Central memory CD4-positive, alpha-beta T cell (primary cell): ENCODE measurements at places on chromosomes 4 and X.

- no peak for DNase-seq
These were observed 209.8 kb downstream of the RTL9 start for GRCh38 chrX:110568441-110568840.

GRCh38 chr4:185758807-185759206 lies 53.2 kb downstream of the SORBS2 start:
- no peak for DNase-seq

DNA sequence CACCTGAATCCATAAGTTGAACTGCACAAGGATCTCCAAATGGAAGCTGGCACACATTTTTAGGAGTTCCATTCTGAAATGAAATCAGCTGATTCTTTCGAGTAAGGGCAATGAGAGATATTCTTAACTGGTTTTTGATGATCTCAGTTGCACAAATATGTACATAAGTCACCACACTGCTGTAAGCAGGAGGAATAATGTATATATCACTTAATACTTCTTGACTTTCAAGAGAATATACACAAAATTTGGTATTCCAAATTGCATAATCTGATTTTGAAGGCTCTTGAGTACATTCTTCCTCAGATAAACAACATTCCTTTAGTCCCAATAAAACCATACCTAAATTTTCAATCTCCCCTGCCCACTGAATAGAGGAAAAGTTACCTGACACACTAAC lies 8.2 kb downstream of the FANCB start:
- no peak for DNase-seq

- DNase-seq: no peak
These were observed 514.9 kb upstream of the LCORL start for GRCh38 chr4:18536428-18536827.

DNA sequence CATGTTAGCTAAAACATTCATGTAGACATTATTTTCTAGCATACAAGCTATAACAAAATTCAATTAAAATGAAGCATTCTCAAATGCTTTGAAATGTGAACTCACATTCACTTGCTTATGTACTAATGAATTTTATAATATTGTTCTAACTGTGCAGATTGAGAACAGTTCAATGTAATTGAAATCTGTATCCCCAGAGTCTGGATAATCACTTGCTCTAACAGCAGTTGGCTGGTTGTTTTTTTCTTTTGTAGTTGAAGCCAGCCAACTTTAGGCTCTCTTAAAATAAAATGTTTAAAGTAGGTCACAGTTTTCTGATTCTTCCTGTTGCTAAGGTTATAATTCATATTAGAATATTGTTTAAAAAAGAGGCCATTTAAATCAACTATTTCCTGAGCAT lies 438.9 kb downstream of the NAF1 start:
- DNase-seq: no peak

DNA sequence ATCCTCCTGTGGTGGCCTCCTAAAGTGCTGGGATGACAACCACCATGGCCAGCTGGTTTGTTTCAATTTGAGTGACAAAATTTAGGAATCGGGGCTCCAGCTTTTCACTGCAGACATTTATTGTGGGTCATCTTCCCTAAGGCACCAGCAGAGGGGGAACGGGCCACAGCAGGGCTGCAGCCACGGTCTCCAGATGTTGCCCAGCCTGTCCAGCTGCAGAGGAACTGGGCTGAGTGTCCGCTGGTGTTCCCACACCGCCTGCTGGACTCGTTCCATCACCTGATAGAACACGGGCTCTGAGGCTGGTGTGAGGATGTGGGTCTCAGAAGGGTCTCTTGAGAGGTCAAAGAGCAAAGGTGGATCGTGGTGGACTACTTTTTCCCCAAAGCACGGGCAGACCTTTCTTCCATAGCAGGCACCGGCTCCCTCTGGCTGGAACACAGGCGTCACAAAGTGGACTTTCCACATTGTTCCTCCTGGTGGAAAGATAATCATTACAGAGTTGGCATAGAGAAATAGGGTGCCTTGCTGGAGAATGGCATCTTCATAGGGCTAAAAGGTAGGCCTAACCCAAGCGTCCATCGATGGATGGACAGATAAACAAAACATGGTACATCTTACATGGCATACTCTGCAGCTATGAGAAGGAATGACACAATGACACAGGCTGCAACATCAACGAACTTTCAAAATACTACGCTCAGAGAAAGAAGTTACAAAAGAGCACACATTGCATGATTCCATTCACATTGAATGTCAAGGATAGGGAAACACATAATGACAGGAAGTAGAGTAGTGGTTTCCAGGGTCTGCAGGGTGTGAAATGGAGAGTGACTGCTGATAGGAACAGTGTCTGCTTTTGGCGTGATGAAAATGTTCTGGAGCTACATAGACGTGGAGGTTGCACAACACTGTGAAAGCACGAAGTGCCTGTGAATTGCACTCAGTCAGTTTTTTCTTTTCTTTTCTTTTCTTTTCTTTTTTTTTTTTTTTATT lies 5.9 kb upstream of the ARSD start:
- no peak for DNase-seq

GRCh38 chr4:152690706-152691651 lies 11.2 kb upstream of the TMEM154 start:
- DNase-seq: no peak

GRCh38 chr4:165518024-165518616 lies 139.3 kb downstream of the CPE start:
- DNase-seq: no peak

DNA sequence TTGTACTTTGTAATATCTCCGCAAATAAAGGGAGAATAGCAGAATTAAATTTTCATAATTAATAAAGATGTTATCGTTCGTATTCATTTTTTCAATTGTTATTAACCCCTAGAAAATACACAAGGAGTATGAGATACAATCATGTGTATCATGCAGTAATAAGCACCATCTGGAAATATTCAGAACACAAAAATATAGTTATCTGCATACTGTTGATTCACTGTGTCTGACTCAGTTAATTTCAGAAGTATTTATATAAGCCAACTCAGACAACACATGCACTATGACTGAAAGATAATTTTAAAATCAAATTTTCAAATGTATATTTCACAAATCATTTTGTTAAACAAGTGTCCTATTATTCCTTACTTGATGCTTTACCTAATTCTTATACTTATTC lies 1954.8 kb downstream of the ARAP2 start:
- DNase-seq: no peak

- DNase-seq: no peak
These were observed 36.3 kb downstream of the ING2 start for GRCh38 chr4:183541010-183541751.

DNA sequence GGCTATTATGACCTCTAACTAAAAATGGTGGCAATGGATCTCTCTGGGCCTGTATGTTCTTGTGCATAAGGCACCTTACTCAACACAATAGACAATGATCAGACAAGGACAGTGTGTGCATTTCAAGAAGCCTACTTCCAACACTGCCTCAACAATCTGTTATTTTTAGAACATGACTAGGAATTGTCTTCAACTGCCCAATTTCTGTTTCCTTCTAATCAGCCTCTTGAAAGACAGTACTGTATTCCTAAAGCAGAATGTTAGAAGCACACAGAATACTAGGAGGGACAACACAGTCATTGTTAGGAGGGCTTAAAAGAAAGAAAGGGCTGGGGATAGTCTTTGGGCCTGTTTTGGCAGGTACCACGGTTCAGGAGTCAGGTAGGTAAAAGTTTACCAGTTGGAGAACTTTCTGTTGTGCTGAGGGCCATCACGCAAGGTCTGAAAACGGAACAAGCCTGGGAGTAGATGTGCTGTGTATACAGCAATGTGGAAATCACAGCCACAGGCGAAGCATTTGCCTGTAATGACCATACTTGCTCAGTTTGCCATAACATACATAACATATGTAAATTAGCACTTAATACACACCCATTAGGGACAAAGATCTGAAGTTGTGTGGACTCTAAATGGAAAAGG lies 100.8 kb upstream of the ATXN3L start:
- no peak for DNase-seq

DNA sequence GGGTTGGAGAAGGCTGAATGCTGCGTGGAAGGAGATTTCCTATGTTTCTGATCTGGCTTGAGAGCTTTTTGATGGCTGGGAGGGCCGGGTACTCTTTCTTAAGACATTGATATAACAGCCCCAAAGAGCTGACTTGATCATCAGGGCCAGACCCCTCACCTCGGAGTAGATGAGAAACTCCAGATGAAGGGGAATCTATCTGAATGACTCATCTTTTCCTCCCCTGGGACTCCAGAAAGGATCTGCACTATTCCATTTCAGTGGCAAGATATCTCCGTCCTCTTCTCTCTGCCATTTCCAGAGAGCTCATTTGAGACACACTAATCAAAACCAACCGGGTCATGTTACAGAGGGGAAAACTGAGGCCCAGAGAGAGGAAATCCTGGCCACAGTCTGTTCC lies 92.9 kb upstream of the MSX1 start:
- DNase-seq: no peak

GRCh38 chrX:18491587-18492340 lies 66.4 kb downstream of the CDKL5 start:
- DNase-seq: no peak

DNA sequence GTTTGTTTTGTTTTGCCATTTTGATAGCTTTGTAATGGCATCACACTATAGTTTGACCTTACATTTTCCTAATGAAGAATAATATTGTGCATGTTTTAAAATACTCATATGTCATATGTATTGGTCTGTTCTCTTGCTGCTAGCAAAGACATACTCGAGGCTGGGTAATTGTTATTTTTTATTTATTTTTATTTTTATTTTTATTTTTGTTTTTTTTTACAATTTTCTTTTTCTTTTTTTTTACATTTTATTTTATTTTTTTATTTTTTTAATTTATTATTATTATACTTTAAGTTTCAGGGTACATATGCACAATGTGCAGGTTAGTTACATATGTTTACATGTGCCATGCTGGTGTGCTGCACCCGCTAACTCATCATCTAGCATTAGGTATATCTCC lies 104.6 kb upstream of the GRID2 start:
- no peak for DNase-seq

DNA sequence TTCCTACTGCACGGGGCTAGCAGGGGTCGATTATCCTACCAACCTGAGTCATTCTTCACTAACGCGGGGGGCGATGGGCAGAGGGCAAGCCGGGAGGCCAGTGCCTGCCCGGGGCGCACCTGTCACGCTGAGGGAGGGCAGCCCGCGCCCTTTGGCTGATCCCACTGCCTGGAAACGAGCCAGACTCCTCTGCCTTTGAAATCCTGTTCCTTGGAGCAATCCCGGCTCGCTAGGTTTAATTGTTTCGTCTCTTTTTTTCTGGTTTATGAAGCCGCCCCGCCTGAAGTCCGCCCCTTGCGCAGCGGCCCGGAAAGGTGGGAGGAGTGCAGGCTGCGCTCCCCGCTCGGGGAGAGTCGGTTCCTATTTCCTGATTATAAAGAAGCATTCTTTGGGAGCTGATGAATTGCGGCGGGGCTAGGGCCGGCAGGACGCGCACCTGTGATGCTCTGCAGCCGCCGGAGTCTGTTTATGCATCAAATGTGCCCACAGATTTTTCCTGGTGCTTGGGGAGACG lies 484.2 kb downstream of the BCOR start:
- DNase-seq: no peak

DNA sequence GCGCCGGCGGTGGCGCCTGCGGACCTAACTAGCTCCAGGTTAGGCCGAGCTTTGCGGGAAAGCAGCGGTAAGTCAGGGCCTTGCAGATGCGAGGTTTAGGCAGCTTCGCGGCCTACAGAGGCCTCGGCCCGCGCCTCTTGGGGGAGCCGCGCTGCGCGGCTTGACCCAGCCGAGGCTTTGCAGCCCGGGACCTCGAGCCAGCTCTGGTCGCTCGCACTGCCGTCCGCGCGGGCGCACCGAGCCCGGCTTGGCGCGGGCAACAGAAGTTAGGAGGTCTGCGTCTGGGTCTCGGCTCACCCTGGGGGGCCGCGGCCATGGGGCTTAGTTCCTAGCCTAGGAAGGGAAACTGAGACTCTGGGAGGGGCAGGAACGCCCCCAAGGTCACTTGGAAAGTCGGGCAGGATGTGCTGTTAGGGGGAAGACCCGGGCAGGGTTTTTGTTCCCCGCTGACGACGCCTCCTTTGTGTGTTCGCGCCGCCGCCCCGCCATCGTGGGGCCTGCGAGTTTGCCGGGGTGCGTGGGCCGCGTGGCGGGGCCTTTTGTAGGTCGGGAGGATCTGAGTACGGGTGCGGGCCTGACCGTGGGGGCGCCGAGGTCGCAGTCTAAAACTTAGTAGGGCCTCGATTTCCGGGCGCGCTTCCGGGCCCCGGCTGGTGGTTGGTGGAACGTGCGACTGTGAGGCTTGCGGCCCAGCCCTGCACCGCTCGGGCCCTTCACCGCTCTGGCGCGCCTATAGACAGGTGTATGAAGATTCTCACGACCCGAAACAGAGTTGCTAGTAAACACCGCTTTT lies 482 bp downstream of the RNF4 start:
- DNase-seq: peak; percentile 79

GRCh38 chrX:38939067-38939466 lies 137.8 kb downstream of the MID1IP1 start:
- no peak for DNase-seq

DNA sequence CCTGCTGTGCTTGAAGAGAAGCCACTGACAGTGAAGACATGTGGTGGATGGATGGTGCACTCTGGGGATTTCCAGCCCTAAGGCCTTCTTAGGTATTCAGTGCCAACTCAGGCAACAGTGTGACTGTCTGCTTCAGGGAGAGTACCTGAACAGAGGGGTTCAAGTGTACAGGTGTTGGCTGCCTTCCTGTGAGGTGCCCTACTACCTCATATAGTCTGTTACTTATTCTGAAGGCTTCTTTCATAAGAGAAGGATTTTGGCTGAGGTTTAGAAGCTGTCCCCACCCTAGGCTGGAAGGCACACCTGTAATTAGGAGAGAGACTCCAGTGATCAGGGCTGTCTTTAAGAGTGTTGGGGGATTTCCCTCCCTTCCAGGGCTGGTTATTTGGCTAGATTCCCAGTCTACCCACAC lies 1.8 kb downstream of the FTHL17 start:
- no peak for DNase-seq

DNA sequence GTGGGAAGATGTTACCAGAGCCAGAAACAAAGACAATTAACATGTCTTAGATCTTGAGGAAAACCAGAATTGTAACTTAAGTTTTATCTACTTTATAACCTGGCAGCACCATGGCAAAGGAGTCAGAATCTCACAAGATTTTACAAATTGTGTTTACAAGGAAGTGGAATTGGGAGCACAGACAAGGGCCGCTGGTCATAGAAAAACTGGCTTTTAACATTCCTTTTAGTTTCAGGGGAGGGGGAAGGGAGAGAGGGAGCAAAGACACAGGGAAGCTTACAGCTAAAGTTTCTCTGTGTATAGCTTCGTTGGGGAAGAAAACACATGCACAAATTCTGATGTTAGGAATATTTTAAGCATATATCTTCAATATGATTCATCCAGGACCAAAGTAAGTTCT lies 10.3 kb upstream of the UGT2B11 start:
- DNase-seq: no peak

DNA sequence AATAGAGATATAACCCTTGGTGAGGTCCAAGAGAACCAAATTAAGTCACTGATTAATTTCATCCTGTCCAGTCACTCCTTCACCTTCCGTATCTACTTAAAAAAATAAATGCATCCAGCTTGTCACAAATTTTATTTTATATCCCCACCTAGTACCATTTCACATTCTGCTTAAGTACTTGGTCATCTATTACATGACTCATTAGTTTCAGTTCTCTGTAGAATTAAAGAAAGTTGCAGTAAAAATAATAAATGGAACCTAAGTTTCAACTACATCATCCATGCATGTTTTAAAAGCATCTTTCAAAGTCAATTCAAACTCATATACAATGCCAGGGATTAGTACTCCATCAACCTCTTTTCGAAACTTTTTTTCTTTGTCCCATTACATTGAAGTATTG lies 130.2 kb downstream of the SH2D1A start:
- no peak for DNase-seq
